Stimulated activated CD4-positive, alpha-beta T cell treated with anti-CD3 and anti-CD28 coated beads, Interleukin-4, amount 100 ng/mL, for 24 hours (primary cell): ENCODE measurements at places on chromosomes 3 and 15.
A peak's percentile ranks its signal among the peaks of the same experiment; 100 is the strongest.

GRCh38 chr15:62474771-62475124 is 309.7 kb upstream of the C2CD4B start:
- DNase-seq = no peak

GRCh38 chr3:95750097-95750496 is 1064.3 kb upstream of the EPHA6 start:
- DNase-seq = no peak

DNA sequence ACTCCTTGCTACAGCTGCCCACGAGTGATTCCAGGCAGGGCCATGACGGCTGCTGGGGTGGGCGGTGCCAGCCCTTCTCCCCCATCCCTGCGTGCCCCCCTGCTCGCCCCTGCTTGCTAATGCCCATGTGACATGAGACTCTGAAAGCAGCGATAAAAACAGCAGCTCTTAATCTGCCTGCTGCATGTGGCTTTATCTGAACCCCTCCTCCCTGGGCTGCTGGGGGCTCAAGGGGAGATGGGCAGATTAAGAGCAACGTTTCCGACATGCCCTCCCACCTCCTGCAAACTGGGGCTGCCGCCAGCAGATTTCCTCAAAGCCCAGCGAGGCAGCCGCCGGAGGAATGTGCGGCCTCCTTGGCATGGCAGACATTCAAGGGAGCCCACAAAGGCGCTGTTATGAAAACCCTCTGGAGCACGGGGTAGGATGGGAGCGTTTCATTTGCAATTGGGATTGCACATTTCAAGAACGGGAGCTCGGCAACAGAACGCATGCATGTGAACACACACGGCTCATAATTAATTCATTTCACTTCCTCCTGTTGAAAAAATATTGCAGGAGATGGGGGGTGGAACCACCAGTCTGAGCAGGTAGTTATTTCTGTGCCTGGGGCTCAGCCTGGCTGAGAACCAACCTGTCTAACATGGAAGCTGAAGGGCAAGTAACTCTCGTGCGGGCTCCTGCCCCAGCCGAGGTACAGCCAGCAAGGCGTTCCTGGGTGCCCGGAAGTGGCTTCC is 504.2 kb upstream of the PROK2 start:
- no peak for DNase-seq

GRCh38 chr3:120649830-120650233 is 32.2 kb downstream of the HGD start:
- DNase-seq = no peak

- DNase-seq = no peak
Measured at GRCh38 chr15:96158938-96159337, 171.6 kb upstream of the NR2F2 start.

- no peak for DNase-seq
Measured at GRCh38 chr15:68764090-68764489, 56.6 kb downstream of the ANP32A start.

DNA sequence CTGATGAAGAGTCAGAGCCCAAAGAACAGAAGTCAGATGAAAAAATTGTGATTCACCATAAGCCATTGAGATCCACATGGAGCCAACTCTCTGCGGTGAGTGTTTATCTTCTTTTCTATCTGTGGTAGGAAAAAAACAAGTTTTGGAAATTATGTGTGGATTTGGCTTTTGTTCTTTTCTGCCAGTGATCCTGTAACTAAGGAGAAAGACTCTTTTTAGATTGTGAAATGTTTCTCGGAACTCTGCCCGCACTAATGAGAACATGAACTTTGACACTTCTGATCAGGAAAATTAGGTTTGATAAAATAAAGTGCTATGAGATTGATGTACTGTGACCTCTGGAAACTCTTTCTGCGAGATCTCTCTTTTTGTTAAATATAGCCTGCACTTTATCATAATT is 8.4 kb downstream of the ARHGEF26 start:
- no peak for DNase-seq

DNA sequence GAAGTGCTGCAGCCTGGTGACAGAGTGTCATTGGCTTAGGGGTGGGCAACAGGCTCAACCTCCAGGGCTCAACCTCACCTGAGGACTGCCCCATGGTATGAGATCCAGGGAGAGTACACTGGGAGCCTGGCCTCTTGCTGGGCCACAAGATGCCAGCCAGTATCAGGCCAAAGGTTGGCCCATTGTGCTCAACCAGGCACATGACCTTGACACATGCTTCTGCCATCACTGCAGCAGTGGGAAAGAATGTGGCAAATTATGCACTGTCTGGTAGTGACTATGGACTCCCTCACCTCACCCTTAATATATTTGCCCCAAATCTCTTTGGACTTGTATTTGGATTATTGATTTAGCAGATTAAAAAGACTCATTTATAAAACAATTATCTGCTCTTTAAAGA is 233.9 kb upstream of the GOLGA6L4 start:
- DNase-seq = no peak

DNA sequence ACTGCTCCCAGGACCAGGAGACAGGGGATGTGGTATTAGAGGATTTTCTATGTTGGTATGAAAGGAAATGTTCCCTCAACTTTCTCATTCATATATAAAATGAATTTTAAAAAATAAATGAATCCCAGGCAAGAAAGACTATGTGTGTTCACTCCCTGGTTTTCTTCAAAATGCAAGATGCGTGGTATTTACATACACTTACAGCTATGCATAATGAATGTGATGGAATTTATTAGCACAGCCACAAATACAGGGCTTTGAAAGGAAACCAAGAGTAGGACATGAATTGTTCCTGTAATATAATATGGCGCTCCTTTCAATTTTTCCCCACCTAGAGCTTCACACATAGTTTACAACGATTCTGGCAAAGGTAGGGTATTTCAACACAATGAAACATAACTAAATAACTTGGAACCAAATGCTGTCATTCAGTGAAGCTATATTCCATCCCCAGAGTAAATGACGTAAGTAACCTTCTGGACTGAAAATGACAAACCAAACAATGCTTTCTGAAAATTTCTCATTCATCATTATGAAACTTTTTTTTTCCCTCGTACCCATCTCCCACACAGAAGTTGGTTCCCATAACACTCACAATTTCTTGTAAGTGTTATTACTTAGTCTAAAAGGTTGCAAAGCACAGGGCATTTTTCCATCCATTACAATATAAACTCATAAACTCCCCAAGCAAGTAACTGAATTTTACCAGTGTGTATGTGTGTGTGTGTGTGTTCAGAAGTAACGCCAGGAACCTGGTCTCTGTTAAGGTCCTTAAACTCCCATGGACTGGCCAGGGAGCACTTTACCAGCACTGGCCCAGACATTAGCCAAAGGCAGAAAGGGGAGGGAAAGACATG is 41.8 kb downstream of the CBLB start:
- DNase-seq = no peak

GRCh38 chr3:35739181-35739809 is 100.0 kb downstream of the ARPP21 start:
- DNase-seq = no peak

DNA sequence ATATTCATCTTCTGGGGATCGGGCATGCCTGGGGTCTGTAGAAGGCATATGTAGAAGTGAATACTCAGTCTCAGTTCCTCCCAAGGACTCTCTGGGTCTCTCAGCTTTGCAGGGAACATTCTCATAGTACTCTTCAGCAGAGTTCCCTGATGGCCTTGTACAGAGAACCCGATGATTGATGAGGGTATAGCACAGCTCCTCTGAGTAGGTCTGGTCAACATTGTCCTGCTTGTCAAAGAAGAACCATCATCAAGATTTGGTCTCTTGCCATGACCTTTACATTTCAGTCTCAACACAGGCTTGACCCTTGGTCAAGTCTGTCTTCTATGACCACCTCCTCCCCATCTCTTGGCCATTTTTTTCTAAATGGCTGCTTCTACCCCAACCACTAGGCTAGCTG is 9.5 kb downstream of the GCSAM start:
- no peak for DNase-seq

GRCh38 chr3:179450261-179450701 is 989 bp downstream of the GNB4 start:
- no peak for DNase-seq

GRCh38 chr3:59106085-59106648 is 56.3 kb upstream of the CFAP20DC start:
- no peak for DNase-seq

DNA sequence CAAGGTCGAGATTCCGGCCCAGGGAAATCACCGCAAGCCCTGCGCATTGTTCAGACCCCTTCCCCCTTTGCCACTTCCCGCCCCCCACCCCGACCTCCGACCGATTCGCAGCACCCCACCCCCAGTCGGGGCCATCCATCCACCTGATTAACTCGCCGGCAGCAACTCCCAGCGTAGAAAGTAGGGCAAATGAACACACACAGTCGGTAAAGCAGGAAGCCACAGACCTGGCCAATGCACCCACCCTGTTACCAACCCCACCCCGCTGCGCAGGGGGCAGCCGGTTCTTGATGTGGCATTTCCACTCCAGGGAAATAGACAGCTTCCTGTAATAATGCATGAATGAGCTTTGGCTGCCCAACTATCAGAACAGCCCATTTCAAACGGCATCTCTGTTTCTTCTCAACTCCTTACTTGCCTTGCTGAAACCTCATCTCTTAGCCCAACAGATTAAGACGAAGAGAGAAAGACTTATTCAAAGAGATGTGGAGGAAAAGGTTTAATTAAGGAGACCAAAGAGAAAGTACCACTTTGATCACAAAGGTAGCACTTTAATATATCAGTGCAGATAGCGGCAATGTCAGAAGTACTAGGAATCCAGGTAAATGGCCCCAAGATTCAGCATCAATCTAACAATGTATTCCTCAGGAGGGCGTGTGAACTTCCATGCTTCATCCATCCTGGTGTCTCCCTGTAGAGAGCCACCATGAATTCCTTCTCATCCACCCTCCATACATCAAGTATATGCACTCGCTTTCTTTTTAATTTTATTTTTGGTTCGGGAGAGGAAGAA is 1.9 kb downstream of the TNIK start:
- DNase-seq = peak; percentile 31

DNA sequence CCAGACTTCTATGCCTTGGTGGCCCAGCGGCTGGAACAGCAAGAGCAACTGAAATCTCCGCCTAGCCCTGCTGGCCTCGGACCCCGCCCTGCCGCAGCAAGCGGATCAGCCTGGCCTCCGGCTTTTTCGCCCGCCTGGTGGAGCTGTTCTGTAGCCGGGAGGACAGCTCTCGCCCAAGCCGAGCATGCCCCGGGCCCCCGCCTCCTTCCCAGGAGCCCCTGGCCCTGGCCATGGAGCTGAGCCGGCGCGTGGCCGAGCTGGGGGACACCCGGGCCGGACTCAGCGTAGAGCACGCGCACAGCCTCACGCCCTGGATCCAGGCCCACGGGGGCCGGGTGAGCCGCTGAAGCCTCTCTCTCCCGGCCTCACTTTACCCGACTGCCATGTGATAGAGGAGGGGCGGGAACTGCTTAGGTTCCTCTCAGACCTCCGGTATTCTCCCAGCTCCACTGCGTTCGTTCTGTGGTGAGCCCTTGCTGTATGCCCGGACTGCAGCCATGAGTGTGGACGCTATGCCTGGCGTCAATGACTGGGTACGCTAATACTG is 24.1 kb upstream of the MRPL3 start:
- DNase-seq = no peak

DNA sequence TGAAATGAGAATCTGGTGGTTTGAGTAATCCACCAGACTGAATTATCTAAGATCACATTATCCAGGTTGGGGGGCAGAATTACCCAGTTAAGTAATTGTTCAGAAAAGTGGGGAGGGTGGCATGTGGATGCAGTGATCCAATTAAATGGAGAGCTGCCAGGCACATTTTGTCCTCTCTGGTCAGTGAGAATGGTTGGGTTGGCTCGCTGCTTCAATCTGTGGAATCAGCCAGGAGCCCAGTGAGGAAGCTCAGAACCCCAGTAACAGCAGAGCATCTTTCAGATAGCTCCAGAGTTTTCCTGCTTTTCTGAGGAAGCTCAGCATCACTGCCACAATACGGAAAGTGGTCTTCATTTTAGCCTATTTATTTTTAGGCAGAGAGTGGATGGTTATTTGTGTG is 6.4 kb upstream of the EXOG start:
- no peak for DNase-seq

DNA sequence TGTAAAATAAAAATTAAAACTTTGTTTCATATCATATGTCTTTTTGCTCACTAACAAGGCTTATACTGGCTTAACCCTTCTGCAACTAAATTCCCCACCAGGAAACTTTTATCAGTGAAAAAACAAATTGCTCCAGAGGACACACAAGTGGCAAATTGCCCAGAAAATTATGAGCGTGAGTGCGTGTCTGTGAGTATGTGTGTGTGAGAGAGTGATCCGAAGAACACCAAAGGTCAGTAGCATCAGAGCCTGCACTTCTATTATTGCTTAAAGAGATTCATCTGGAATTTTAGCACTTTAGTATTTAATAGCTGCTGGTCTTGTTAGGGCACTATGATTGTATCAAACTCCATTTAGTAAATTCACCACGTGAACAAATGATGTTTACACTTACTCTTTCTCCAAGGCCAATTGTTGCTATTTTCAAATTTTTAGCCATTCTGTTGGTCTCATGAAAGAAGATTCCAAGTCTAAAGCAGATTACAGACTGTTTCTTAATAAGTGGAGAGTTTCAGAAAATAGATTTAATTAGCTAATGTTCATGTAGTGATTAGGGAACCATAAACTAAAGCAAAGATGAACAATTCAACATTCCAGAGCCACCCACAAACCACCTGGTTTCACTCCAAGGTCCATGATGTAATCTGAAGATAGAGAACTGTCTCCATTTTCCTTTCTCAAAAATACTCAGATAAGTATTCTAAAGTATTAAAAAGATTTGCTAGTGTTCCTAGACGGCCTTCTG is 91.1 kb upstream of the IL12A start:
- DNase-seq = no peak

DNA sequence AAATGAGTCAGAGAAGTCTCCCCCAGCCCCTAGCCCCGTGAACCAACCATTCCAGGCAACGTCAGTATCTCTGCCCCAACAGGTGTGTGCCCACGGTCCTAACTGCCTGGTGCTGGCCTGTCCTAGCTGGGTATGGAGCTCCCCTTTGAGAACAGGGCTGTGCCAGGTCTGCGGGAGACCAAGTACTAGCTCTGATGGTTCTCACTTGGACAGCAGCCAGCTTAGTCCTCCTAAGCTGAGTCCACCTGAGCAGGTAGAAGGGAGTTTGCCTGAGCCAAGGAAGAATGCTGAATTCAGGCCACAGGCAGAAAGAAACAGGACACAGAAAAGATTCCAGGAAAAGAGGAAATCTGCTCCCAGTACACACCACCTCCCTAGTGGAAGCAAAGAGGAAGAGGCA is 33.1 kb upstream of the PARL start:
- DNase-seq = no peak

- DNase-seq = no peak
Measured at GRCh38 chr3:11382146-11382745, 110.0 kb downstream of the ATG7 start.
